ENCODE measurements at places on chromosomes 5 and 9.

GRCh38 chr9:95666785-95667155 is 150.0 kb upstream of the PTCH1 start:
- no peak for DNase-seq

GRCh38 chr5:159586921-159587320 is 256.6 kb upstream of the IL12B start:
- no peak for DNase-seq

DNA sequence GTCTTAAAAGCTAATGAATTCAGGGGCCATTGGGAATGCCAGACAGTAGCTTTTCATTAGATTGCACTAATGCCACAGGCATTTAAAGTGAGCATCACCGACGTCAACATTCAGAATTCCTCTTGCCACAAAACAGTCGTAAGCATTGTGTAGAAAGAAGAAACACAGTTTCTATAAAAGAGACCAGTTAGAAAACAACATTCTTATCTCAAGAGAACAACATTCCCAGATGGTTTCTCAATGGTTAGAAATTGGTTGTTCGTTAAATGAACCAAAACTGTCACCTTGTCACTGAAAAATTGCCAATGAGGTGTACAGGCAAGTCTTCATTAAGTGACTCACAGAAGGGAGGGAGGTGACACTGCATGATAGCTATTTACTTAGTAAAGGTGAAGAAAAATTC is 401.6 kb upstream of the PRR16 start:
- DNase-seq = peak; percentile 82

- peak; percentile 68 for DNase-seq
Measured at GRCh38 chr9:36407122-36407723, 7.2 kb upstream of the RNF38 start.

- DNase-seq = peak; percentile 1
Measured at GRCh38 chr5:103569313-103570060, 6.9 kb upstream of the NUDT12 start.
